K562 (cell line): ENCODE measurements at places on chromosomes 6 and 20.

GRCh38 chr6:117687021-117687648, 11.9 kb downstream of the NUS1 start:
- no peak for DNase-seq

- no peak for DNase-seq
Observed at GRCh38 chr20:7703996-7704395, 236.3 kb downstream of the HAO1 start.

DNA sequence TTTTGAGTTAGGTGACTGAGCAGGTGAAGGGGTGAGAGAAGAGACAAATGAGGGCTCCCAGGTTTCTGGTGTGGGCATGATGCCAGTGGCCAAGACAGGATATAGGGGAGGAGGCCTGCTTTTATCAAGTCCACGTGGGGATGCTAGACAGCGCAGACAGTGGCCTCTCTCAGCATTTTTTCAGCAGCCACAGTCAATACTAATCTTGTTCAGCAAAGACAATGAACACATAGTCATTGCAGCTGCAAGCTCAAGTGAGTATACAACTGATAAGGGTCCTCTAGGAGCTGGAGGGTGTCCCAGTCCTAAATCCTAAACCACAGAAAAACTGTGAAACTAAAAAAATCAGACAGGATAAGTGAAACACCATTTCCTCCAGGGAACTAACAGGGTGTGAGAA, 48.6 kb downstream of the UQCC1 start:
- DNase-seq = no peak

DNA sequence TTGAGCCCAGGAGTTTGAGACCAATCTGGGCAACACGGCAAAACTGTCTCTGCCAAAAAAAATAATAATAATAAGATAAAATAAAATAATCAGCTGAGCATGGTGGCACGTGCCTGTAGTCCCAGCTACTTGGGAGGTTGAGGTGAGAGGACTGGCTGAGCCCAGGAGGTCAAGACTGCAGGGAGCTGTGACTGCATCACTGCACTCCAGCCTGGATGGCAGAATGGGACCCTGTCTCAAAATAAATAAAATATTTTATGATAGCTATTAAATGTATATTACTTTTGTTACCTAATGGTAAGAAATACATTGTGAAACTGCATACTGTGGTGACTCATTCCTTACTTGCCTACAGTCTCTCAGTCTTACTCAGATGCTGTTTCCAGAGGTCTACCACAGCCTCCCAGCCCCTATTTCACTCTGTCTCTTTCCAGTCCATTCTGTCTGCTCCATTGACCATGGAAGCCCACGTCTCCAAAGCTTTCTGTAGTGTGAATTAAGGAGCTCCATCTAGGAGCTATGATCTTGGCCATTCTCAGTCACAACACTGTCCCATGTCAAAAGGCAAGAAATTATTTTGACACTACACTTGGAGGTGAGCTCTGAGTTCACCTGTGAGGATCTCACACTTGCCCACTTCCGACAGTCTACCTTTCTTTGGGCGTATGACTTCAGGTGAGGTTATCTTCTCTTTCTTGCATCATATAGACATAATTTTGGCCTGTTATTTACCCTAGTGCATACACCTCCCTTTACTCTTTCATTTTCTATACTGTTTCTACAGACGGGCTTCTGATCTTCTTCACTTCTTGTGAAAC, 22.4 kb upstream of the SNX9 start:
- no peak for DNase-seq

GRCh38 chr6:142744836-142745235, 200.1 kb downstream of the HIVEP2 start:
- no peak for DNase-seq

- no peak for DNase-seq
Observed at GRCh38 chr20:9241232-9241692, 172.4 kb downstream of the PLCB4 start.

DNA sequence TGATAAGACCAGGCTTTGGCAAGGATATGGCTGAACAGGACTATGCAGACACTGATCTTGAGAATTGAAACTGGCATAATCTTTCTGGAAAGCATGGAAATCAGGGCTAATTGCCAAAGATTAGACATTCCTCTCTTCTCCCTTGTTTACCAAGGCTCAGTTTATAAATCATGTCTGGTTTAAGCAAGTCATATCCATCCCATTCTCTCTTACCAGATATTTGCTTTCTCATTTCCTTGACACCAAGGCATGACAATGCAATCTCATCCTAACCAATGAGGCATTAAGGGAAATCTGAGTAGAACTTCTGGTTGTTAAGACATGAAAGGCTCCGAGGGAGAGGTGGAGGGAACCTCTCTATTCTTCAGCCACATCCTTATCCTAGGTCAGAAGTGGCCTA, 110.3 kb upstream of the CEP85L start:
- DNase-seq = no peak

DNA sequence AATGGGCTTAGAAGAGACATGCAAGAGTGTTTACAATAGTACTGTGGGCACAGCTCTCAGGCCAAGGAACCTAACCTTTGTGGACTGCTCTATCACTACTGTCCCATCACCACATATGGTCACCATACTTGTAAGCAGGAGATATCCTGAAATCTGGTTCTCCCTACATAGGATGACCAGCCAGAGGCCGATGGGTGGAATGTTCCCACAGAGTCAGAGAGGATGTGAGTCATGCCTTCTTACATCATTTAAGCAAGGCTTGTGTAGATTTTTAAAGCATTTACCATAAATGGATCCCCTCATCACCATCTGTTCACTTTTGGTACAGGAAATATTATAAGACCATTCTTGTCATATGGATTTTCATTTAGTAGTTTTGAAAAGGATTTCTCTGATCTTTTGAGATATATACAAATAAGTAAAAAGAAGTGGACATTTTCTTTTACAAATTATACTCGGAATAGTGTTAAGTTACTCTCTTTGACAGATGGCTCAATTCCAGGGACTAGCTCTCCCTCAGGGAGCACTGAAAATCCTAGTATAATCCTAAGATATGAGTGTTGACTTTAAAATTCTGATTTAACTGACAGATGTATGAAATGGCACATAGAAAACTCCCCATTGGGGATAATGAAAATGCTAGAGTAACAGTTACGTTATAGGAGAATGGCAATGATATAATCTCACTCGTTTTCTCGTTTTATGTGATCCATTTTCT, 6.6 kb downstream of the HTR1B start:
- no peak for DNase-seq
